ENCODE measurements at places on chromosomes 5 and 9.

- DNase-seq, result no peak
Measured at GRCh38 chr9:121210536-121210935, 8.9 kb upstream of the RAB14 start.

- DNase-seq, result no peak
Measured at GRCh38 chr5:61881821-61882487, 424.1 kb upstream of the KIF2A start.

GRCh38 chr5:5221724-5222123 lies 81.6 kb downstream of the ADAMTS16 start:
- no peak for DNase-seq

GRCh38 chr9:113593682-113594281 lies 130.3 kb downstream of the RGS3 start:
- no peak for DNase-seq

GRCh38 chr5:26121338-26121737 lies 917.0 kb downstream of the CDH9 start:
- no peak for DNase-seq

DNA sequence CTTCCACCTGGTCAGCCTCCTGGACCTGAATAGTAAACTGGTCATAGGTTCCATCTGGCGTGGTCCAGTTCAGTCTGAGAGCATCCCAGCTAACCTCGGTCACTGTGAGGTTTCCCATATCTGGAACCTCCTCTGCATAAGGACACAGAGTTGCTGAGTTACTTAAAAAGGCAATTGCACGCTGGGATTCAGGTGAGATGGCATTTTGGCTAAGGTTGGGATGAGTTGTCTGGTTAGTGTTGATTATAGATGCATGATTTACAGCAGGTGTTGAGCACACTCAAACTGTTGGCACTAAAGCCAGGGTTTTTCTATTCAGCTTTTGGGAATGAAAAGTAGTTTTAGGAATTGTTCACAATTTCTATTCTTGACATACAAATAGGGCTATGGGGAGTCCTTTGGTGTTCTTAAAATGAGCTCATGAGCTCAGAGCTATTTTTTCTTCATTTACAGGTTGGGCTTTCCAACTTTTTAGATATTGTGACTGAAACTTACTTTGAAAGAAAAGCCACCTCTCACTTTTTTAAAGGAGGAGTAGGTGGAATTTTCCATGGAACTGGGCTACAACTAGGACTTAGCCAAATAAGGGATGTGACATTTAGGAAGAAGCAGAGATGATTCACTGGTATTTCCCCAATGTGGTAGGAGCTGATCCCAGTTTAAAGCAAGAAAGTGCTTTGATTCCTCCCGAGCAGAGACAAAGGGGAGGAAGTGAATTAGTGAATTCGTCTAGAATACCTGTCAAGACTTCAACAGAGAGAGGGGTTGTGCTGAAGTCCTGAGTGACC lies 54.7 kb downstream of the TNC start:
- DNase-seq, result no peak

DNA sequence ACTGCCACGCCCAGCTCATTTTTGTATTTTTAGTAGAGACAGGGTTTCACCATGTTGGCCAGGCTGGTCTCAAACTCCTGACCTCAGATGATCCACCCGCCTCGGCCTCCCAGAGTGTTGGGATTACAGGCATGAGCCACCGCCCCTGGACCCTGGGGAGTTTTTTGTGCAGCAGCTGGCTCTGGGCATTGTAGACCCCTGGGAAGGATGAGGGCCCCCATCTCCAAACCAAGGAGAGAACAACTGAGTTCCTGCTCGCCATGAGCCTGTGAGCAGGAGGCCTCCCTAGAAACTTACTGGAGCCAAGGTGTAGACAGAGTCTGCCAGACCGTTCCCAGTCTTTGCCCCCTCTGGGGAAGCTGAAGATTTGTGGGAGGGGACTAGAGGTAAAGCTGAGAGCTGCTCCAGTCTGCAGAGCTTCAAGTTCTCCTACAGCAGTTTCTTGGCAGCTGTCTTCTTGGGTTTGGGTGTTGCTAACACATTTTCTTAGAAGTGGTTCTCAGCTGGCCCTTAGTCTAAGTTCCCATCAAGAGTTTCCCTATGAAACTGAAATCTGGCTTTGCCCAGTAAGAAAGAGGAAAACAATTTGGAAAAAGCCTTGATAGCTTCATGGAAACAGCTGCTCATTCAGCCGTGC lies 12.4 kb downstream of the NUDT2 start:
- DNase-seq, result no peak
